NCI-H2081 (cell line): ENCODE measurements at places on chromosomes 12 and 14.

DNA sequence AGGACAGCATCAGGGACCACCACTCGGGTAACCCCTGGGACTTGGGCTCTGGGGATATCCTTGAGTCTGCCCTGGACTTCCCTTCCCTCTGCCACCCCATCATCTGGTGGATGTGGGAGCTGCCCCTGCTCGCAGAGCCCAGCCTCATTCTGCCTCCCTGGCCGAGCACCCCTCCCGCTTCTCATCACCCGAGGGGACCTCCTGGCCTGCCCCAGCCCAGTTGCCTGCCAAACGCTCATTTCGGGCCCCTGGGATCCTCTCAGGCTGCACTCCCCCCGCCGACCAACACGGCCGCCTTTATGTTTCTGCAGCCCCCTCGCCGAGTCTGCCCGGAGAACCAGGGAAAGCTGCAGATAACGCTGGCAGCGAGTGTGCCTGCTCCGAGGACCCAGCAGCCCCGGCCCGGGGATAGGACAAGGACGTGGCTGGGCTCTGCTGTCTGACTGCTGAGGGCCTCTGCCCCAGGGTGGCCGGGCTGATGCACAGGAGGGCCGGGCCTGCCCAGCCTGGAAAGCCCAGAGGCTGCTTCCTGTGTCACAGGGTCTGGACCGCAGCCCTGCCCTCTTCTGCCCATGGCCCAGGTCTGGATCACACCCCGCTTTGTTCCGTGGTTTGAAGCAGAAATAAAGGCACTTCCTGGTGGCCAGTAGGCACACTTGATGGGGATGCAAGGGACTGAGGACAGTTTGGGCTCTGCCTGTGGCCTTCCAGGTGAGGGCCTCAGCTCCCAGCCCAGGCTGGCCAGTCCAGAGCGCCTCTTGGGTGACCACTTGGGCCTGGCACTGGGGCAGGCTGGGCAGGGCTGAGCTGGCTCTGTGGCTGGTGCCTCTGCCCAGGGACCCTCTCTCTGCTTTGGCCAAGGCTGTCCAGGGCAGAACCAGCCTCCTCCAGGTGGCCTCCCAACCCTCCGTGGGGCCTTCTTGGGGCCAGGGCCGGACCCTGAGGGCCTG, 4.9 kb upstream of the EXOC3L4 start:
- DNase-seq: no peak

DNA sequence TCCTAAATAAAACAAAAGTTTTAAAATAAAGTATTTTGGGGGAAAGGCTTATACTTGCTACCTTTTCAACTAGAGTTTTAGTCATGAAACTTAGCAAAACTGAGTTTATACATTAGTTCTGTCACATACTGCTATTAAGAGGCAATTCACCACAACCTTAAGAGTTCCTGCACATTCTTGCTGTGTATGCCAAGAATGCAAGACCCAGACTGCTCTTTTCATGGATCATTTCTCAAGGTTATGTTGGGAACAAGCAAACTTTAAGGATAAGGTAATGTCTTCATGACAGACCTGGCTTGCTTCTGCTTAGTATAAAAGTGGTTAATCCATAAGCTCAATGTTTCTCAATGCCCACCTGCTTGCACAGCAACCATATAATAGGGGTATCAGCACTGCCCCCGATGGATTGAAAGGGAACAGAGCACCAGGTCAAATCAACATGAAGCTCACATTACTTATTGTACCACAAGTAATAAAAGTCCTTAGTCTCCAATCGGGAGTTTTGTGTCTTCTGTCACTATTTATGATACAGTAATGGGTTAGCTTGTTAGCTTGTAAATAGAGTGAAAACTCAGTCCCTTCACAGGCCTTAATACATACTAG, 67.6 kb downstream of the KIF21A start:
- no peak for DNase-seq

- peak; percentile 30 for DNase-seq
These were observed 16.8 kb upstream of the MYL2 start for GRCh38 chr12:110937104-110937641.

- DNase-seq: no peak
These were observed 62.1 kb downstream of the ACACB start for GRCh38 chr12:109178532-109178931.

DNA sequence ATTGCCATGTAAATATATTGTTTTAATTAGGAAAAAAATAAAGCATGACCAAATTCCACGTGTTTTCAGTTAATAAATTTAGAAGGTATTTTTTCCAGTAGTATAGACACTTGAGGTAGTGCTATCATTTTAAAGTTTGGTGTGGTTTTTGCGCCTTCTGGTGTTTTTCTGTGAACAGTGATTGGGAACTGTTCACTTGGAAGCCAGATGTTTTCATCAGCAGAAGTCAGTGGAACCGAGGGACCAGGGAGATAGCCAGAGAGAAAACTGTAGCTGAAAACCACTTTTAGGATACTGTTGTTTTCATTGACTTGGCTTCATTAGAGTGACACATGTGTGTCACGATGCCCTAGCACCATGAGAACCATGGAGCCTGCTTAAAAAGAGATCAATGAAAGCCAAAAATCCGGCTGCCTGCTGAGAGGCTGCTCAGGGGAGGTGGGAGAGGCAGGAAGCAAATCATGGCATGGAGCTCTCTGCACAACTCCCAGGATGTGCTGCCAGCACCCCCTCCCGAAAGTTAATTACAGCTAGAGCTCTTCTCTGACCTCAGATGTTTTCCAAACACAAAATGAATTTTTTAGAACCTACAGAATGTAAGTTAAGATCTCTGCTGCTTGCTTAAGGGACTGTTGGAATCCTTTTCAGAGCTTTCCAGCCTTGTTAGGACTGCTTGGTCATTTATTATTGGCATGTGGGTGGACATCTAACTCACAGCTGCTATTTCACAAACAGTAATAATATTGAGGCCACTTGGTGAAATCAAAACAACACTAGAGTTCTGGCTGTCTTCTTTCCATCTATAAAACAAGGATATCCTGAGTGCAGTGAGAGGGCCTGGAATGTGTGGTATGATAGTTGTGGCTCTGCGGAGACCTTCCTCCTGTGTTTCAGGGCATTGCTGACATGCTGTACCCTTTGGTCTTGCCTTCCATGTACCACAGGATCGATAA, 192.3 kb downstream of the ANO4 start:
- DNase-seq: no peak

DNA sequence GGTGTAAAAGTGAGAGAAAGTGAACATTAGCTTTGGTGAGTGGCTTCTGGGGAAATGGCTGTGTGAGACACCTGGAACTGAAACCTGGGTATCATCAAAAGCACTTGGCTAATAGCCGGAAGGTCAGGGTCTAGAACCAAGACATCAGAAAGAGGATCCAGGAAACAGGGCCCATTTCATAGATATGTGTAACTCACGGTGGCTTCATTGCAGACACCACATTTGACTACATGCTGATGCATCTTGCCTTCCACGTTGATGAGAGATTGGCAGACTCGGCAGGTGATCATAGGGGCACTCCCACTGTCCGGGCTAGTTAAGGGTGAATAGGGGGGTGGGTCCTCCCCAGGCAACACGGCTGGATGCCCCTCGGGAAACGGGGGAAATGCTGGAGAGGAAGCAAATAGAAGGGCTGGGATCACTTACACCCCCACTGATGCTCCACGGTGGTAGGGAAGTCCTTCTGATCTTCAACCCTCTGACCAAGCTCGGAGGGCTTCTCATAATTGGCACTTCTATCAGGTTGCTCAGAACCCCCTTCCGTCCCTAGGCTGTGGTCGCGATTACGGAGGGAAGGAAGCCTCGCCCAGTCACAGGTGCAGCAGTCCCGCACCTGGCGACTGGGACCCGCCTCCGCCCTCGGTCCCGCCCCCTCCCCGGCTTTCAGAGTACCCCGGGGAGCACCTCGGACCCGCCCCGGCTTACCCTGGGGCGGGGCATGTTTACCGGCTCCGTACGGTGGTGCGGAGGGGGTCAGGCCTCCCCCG, 593 bp downstream of the PIP4P1 start:
- peak; percentile 67 for DNase-seq

- DNase-seq: no peak
These were observed 659 bp downstream of the TRAFD1 start for GRCh38 chr12:112126000-112126438.

GRCh38 chr14:90381999-90382451, 14.8 kb upstream of the CALM1 start:
- DNase-seq: peak; percentile 79

DNA sequence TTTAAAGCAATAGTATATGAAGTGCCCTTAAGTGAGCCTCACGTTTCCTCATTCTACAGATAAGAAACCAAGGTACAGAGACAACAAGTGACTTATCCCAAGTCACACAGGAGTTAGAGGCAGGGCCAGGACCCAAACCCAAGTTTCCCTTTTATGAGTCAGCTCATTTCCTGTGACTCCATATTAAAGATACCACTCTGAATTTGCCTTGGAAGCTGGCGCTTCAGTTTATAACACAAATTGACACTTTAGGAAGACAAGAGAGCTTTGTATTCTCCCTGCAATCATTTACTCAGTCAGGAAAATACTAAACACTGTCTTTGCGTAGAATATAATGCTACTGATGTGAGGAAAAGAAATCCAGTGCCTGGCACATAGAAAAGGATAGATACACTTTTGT, 43.2 kb downstream of the MYBPC1 start:
- no peak for DNase-seq

DNA sequence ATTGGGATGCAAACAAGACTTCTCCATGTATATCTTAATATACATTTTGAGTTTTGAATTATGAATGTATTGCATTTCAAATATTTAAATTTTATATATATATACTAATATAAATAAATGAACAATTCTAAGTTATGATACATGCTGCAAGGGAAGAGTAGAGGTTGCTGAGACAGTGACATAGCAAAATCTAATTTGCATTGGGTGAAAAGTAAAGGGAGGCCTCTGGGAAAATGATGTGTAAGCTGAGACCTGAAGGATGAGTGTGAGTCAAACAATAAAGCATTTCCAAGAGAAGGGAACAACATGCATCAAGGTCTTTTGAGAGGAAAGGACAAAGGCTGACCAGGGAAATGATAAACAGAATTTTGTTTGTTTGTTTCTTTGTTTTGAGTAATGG, 62.9 kb upstream of the PTPRQ start:
- no peak for DNase-seq

DNA sequence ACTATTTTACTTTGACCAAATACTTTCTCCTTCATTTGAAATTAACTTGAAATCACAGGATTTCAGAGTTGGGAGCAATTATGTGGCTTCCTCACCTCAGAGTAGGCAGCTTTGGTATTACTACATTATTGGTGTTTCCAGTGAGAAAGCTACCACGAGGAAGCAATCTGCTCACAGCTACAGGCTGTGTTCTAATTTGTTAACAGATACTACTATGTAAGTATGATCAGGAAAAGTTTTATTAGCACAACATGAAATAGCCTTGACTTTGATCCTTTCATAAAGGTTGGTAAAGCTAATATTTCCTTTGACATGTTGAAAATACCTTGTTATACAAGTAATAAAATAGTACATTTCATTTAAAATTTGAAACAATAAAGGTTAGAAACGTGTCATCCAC, 30.6 kb downstream of the TAOK3 start:
- no peak for DNase-seq

DNA sequence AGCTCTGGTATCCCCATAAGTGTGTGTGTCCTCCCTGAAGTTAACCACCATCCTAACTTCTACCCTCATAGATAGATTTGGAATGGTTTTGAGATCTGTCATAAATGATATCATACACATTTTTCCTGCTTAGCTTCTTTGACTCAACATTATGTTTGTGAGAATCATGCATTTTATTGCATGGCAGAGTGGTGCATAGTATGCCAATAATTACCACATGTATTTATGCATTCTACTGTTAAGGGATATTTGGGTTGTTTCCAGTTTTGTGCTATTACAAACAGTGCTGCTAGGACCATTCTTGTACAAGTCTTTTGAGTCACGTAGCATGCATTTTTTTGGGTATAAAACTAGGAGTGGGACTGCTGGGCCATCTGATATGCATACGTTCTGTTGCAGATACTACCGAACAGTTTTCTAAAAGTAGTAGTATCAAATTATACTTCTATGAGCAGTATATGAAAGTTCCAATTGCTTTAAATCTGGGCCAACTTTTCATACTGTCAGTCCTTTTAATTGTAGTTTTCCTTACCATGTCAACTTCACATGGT, 13.4 kb downstream of the GRIP1 start:
- DNase-seq: no peak

- DNase-seq: no peak
These were observed 163.7 kb upstream of the FLRT2 start for GRCh38 chr14:85366226-85366625.

GRCh38 chr12:108685469-108686260, 45.7 kb downstream of the CORO1C start:
- DNase-seq: no peak

DNA sequence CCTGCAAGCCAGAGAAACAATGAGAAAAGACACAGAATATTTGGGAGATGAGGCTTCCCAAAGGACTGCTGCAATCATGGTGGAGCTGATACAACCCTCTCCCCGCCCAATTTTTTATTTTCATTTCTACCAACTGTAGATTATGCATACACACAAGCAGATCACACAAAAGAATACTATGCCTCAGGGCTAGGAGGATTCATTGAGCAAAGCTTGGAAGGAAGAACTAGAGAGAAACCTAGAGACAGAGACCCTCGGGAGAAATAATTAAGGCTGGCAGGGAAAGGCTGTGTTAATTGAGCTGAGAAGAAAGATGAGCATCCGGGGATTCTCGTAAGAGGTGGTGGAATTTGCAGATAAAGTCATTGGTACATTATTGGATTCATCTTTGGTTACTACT, 9.9 kb upstream of the WNT5B start:
- no peak for DNase-seq

DNA sequence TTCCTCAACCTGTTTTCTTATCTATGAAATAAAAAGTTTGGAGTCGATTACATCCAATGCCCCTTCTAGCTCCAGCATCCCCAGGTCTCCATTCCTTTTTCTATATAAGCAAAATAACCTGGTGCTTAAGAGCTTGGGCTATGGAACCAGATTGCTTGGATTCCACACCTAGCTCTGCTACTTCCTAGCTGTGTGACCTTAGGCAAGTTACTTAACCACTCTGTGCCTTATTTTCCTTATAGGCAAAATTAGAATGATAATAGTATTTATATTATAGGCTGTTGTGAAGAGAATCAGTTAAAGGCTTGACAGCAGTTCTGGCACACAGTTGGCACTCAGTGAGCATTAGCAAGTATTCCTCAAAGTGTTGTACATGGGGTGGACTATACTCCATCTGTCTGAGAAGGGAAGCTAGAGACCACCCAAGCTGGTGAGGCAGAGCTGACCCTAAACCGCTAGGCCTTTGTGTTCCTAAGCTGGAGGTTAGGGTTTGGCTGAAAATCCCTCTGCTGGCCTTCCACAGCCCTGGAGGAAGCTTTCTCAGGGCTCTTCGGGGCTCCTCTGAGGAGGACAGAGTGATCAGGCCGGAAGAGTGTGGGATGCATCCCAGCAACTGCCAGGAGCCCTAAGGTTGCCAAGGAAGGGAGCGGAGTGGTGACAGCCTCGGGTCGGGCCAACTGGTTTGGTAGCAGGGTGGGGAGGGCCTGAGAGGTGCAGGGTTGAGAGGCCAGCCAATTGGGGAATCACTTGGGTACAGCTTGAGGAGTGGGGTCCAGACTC, 6.0 kb upstream of the KRT4 start:
- DNase-seq: no peak

- DNase-seq: no peak
These were observed 342.0 kb downstream of the NPAS3 start for GRCh38 chr14:33280646-33281045.

- no peak for DNase-seq
These were observed 18.0 kb upstream of the MYO1H start for GRCh38 chr12:109329686-109330085.
